Kidney tubule cell (primary cell): ENCODE measurements at places on chromosomes 13 and 19.

DNA sequence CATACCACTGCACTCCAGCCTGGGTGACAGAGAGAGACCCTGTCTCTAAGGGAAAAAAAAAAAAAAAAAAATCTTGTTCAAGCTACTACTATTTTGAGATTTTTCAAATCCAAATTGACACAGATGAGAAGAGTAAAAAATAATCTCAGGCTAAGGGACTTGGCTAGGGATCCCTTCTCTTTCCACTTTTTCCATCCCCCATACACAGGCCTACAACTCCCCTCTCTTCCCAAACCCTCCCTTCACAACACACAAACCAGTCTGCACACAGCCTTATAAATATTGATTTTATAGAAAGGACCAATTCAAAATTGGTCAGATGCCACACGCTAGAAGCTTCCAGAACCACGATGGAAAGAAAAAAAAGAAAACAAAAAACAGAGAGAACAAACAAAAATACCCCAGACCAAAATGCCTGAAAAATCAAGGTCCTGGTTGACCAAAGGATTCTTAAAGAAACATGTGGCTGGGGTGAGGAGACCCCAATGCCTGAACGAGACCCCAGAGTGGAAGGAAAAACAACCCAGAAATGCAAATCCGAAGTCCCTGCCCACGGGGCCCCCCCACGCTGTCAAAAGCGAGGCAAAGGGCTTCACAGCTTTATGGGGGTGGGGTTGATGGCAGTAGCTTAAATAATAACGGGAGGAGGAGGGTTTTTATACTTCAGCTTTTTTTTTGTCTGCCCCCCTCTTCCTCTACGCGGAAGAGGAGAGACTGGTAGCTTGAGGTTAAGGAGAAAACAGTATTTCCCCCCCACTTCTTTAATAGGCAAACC, 18.1 kb downstream of the QPCTL start:
- no peak for DNase-seq

DNA sequence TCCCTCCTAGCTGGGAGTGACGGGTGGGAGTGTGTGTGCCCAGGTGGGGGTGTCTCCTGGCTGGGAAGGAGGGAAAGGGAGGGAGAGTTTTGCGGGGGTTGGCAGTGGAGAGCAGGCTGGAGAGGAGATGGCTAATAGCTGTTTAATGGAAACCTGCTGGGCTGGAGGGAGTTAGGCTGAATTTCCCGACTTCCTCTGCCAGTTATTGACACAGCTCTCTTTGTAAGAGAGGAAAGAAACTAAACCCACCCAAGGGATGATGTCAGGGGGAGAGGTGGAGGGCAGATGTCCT, 10.2 kb upstream of the ILF3 start:
- no peak for DNase-seq

GRCh38 chr19:29170554-29170953, 42.4 kb downstream of the UQCRFS1 start:
- no peak for DNase-seq

DNA sequence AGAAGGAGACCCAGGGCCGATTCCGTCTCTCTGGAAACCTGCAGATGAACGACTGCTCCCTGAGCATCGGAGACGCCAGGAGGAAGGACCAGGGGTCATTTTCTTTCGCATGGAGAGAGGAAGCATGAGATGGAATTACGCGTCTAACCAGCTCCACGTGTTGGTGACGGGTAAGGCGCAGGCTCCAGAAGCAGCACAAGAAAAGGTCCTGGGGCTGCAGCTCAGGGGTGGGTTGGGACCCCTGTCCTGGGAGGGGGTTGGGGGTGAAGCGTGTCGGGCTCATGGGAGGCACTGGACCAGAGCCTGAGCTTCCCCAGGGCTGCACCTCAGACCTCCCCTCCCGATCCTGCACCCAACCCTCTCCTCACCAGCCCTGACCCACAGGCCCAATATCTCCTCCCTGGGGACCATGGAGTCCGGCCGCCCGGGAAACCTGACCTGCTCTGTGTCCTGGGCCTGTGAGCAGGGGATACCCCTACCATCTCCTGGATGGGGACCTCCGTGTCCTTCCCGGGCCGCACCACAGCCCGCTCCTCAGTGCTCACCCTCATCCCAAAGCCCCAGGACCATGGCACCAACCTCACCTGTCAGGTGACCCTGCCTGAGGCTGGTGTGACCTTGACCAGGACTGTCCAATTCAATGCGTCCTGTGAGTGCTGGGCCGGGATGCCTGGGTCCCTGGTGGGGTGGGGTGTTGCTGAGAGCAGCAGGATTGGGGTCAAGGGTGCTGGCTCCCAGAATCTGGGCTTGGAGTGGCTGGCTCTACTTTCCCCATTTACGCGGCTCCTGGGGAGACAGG, 39.6 kb upstream of the CD33 start:
- DNase-seq, result no peak

DNA sequence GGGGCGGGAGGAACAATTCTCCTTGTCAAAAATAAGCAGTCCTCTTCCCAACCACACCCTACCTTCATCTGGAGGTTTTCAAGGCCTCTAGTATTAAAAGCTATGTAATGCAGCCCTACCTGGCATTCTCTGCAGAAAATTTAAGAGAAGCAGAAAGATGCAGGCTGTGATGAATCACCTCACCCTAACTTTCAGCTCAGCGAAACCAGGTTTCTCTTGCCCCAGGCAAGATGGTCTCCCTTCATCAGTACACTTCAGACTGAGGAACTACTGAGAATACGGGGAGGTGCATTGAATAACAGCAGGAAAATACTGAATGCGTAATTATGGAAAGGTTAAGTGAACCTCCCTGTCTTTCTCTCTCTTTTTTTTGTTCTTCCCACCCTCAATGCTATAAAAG, 437.6 kb upstream of the KLF12 start:
- no peak for DNase-seq

DNA sequence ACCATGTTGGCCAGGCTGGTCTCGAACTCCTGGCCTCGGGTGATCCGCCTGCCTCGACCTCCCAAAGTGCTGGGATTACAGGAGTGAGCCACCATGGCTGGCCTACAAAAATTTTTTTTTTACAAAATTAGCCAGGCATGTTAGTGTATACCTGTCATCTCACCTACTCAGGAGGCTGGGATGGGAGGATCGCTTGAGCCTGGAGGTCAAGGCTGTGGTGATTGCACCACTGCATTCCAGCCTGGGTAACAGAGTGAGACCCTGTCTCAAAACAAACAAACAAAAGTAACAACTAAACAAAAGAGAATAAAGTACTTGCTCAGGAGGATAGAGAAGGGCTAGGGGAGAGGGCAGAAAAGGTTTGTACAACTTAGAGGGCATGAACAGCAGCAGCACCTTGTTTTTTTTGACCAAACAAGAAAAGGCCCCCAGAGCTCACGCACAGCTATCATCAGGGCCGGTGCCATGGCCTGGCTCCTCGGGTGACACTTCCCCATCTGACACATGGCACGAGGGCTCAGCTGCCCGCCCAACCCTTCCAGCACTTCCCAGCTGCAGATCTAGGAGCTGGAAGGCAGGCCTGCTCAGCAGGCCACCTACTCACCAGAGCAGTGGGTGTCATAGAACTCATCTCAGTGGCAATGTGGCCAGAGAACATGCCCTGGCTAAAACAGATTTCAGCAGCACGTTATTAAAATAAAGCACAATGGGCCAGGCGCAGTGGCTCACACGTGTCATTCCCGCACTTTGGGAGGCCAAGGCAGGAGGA, 8.6 kb upstream of the SLC7A9 start:
- DNase-seq, result no peak

GRCh38 chr13:86563308-86563707, 764.1 kb upstream of the SLITRK6 start:
- DNase-seq, result peak; percentile 27

DNA sequence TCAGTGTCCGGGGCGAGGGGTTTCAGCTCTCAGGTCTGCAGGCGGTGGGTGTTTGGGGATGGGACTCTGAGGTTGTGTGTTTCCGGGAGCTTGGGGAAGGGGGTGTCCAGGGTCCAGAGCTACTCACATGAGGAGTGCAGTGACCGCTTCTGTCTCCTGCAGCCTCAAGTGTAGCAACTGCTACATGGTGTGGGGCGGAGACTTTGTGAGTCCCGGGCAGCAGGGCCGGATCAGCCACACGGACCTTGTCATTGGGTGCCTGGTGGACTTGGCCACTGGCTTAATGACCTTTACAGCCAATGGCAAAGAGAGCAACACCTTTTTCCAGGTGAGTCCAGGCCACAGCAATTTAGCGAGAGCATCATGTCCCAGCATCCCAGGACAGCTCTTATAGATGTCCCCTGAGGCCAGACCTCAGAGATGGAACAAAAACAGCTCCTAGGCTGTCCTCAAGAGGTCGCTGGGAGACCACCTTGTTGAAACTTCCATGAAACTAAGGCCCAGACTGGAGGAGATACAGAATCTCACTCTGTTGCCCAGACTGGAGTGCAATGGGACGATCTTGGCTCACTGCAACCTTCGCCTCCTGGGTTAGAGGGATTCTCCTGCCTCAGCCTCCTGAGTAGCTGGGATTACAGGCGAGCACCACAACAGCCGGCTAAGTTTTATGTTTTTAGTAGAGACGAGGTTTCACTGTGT, 44.9 kb downstream of the RYR1 start:
- peak; percentile 3 for DNase-seq

GRCh38 chr13:94711561-94712286, 621 bp downstream of the SOX21 start:
- DNase-seq, result no peak

DNA sequence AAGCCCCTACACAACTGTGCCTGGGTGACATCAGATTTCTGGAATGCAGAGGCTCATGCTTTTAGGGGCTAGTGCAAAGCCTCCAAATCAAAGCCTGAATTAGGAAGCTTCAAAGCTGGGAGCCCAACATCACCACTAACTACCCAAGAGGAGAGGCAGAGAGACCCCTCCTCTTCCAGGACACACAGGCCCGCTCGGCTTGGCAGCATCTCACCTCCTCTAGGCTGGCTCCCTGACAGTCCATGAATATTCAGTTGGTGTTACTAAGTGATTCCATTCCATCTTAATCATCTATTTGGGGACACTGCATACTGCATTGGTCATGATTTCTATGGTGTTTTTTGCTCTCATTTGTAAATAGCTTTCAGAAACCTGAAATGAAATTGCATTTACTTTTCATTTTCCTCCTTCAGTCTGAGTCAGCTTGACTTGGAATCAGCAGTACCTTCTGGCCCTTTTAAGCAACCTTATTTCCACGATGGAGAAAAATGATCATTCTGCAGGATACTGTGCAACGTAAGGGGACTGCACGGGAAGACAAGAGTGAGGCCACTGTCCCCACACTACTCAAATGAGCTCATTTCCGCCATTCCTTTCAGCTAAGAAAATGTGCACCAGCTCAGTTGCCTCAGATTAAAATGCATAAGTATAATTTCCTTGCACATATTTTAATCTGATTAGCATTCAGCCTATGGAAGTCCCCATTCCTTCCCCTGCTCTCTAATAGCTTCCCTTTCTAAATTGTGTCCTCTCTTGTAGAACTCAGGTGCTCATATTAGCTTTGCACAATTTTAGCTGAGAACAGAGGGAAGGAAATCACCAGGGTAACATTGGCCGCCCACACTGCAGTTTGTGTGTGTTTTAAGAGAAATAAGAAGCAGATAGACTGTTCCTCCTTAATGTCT, 219.9 kb downstream of the RFC3 start:
- DNase-seq, result peak; percentile 20

DNA sequence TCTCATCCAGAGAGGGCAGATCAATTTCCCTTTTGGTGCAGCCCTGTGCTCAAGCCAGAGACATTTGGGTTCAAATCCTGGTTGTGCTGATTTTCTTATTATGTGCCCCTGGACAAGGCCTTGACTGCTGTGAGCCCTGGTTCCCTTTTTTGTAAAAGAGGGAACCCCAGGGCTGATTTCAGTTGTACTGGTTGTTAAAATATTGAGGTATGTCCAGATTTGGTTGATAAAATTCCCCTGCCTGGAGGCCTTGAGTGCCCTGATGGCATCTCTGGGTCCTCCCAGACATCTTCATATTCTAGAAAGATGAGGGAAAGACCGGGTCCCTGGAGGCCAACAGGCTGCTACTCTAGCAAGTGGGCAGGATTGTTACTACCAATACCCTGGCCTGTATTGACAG, 14.4 kb upstream of the PLAUR start:
- no peak for DNase-seq

GRCh38 chr19:40337594-40337993, 10.6 kb downstream of the C19orf47 start:
- DNase-seq, result no peak

GRCh38 chr19:17654993-17655392, 33.2 kb downstream of the UNC13A start:
- DNase-seq, result no peak

GRCh38 chr13:24215732-24216131, 55.2 kb downstream of the SPATA13 start:
- DNase-seq, result peak; percentile 90

DNA sequence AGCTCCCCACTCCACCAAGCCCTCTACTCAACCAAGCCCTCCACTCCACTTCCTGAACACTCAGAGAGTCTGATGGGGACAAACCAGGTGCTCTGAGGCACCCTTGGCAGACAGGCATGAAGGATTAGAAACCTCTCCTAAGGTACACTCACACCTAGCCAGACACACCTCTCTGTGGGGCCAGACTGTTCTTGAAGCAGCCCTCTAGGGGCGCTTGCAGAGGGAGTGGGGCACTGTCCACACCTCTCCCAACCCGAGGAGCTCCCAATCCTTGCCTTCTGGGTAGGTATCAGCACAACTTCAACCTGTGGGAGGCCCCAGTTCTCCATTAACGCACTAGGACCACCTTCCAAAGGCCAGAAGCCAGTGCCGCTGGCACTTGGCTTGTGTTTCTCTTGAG, 108.7 kb upstream of the VSTM2B start:
- no peak for DNase-seq

GRCh38 chr13:70170689-70171088, 62.4 kb upstream of the KLHL1 start:
- DNase-seq, result no peak

GRCh38 chr19:5917431-5918107, 3.5 kb downstream of the CAPS start:
- no peak for DNase-seq

GRCh38 chr13:68667863-68668262, 1437.7 kb upstream of the PCDH9 start:
- DNase-seq, result no peak

DNA sequence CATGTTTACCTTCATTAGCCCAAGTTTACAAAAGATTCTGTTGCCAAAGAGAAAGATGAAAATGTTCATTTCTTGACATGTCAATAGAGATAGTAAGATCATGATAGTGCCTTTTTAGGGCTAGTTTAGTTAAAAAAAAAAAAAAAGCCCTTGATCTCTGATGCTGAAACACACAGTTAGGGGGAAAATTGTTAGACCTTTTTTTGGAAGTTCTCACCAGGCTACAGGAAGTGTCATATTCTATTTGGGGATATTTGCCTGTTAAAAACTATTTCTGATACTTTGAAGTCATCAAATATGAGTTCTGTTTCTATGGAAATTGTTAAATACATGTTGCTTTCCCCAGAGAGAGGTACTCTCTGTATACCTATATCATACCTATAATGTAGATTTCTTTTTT, 21.6 kb downstream of the SLAIN1 start:
- DNase-seq, result no peak
